NCI-H460 (cell line): ENCODE measurements at places on chromosomes 6 and 20.

- DNase-seq, result no peak
Measured at GRCh38 chr6:6734479-6735465, 146.3 kb downstream of the LY86 start.

DNA sequence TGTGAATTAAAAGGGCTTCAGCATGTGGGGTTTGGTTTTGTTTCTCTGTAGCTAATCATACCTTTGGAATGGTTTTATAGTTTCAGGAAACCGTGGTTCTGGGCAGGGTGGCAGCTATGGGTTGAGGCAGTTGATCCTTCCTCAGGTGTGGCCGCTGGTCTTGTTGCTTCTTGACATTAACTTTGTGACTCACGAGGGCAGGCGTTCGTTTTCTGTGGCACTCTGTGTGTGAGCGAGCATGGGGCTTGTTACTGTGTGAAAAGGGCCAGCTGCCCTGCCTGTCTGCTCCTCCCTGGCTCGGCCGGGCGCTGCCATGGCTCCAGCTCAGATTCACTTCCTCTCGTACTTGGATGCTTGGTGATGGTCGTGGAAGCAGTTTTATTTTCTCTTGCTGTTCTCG is 16.2 kb downstream of the DNAJC5 start:
- no peak for DNase-seq

GRCh38 chr20:9087531-9088217 is 18.8 kb downstream of the PLCB4 start:
- DNase-seq, result no peak

GRCh38 chr6:44489910-44490604 is 102.6 kb downstream of the CDC5L start:
- DNase-seq, result peak; percentile 28

- no peak for DNase-seq
Measured at GRCh38 chr6:110359556-110359955, 1.4 kb upstream of the METTL24 start.

- no peak for DNase-seq
Measured at GRCh38 chr6:144344646-144345045, 59.5 kb downstream of the UTRN start.

- DNase-seq, result no peak
Measured at GRCh38 chr6:156474507-156475120, 302.6 kb upstream of the ARID1B start.

- peak; percentile 29 for DNase-seq
Measured at GRCh38 chr6:154410619-154411072, 54.0 kb upstream of the IPCEF1 start.

DNA sequence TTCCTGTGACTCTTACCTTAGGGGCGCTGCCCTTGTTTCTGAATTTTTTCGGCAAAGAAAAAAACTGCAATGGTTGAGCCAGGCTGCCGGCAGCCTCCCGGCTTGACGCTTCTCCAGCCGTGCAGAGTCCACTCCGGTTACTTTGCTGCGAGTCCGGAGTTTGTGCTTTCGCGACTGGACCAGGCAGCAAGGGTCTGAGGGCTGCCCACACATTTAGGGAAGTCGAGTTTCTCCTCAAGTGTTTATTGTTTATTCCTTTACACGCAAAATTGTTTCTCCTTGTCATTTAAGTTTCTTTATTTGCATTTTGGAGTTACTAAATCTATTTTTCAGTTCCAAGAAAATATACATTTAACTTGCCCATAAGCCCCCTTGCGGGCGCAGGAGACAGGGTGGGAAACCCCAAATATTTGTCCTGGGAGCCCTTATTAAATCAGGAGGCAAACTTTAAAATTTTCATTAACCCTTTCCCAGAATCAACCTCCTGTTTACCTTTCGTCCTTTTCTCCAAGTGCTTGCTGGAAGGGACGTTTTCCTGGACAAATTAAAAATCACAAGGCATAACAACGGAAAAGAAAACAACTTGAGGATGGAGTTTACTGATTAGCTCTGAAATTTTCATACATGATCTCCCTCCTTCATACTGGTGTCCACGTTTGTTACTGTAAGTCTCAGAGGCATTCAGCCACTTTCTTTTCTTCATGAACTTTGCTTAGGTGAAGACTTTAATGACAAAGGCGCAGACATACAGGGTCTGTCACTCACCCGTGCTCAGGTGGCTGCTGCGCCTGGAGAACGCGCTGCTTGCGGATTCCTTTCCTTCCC is 1.7 kb upstream of the PDE10A start:
- DNase-seq, result no peak

DNA sequence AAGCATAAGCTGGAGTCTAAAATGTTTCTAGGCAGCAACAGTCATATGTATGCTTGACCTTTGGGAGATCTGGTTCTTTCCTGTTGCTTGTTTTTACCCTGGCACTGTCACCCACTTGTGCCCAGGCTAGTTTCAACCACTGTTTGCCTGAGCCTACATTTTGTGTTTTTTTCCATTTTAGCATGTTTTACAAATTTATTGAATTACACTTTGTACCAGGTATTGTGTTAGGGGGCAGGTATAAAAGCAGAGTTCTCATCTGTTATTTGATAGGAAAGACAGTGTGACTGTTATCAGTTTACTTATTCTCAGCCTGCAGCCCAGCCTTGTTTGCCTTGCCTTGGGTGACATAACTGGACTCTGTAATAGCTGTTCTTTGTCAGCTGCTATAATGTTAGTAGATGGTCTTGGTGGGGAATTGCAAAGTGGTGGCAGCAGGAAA is 147.0 kb downstream of the CDKAL1 start:
- DNase-seq, result no peak

- no peak for DNase-seq
Measured at GRCh38 chr6:158409451-158409850, 97.2 kb downstream of the TULP4 start.
